AG20443 (cell line): ENCODE measurements at places on chromosomes 1 and 21.
A peak's percentile ranks its signal among the peaks of the same experiment; 100 is the strongest.

DNA sequence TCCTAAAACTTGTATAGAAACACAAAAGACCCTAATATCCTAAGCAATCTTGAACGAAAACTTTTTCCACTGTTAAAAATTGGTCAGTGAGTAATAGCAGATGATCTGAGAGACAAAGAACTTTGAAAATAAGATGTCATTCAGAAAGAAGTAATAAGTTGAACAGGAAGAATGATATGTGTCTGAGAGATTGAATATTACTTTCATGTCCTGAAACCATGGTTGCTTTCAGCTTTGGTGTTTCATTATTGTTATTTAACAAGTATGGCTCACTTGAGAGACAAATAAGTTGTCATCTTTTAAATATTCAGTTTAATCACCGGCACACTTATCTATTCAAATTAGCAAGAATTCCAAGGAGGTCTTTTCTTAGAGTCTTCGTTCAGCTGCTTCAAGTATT lies 11.4 kb downstream of the PRKACB start:
- no peak for DNase-seq

DNA sequence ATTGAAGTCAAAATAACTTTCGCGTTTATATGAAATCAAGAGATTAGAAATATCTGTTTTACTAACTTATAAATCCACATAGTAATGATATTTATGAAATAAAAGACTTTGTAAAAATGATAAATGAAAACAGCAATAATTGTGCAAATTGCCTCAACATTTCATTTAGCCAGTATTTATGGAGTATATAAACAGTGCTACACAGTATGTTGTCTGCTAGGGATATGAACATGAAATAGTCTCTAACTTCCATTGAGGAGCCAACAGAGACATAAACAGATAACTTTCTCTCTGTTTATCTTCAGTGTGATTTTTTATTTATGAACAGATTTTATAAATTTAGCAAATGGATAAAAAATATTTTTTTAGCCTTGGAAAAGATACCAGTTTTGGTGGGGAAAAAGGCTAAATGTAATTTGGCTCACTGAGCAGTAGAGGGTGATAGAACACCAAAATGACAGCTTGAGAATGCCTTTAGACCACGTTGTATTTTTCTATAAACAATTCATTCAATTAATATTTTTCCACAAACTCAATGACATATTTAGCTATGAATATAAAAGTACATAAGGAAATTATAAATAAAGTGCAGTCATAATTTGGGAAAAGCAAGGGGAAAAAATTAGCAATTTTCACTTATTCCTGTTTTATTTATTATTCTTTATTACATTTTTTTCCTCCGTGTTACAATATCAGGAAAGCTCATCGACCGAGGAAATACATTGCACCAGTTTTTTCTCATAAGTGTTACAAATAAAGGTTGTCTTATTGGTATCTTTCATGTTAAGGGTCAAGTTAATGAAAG lies 47.5 kb upstream of the EEIG2 start:
- peak; percentile 37 for DNase-seq

GRCh38 chr1:160652924-160653619 lies 6.2 kb upstream of the SLAMF1 start:
- DNase-seq: no peak

- no peak for DNase-seq
Observed at GRCh38 chr21:21067375-21067774, 69.2 kb downstream of the NCAM2 start.

- DNase-seq: no peak
Observed at GRCh38 chr1:25501235-25502058, 42.0 kb upstream of the LDLRAP1 start.

GRCh38 chr1:107824946-107825345 lies 140.0 kb downstream of the VAV3 start:
- no peak for DNase-seq

DNA sequence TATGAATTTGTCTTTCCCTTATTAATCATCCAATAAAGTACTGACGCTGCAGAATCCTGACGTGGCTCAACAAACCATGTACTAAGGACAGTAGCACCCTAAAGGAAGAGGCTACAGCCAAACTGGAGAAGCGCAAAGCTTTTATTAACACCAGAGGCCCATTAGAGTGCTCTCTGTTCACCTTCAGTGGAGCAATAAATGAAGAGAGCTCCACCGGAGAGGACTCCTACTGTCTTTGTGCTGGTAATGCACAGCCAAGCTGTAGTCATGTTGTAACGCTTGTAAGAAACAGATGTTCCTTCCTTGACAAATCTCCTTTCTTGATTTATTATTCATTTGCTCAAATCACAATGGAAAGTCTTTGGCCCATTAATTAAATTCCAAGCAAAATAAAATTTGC lies 220.7 kb upstream of the RRP15 start:
- DNase-seq: no peak

DNA sequence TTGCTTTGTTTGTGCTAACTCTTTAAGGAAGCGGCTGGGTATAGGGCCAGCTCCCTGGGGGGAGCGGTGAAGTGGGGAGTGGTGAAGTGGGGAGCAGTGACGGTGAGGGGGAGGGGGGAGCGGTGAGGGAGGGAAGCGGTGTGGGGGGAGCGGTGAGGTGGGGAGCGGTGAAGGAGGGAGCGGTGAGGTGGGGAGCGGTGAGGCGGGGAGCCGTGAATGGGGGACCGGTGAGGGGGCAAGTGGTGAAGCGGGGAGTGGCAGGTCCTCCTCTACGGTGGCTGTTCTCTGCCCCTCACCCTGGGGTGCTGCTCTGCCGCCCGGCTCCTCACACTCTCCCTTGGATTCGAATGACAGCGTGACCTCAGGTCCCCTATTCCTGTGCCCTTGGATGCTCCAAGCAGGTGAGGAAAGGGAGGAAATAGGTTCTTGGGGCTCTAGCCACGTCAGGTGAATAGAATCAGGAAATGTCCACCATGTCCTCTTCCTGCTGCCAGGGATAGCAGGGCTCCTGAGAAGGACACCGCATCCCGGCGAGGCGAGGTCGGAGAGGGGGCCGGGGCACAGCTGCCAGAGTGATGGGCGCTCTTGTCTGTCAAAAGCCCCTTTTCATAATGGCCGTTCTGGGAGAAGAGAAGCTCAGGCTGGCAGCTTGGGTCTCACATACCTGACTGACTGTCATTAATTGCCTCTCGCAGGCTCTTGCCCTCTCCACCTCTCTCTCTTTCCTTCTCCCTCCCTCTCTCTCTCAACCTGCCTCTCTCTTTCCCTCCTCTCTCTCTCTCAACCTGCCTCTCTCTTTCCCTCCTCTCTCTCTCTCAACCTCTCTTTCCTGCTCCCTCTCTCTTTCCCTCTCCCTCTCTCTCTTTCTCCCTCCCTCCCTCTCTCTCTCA lies 134.2 kb downstream of the PGBD5 start:
- no peak for DNase-seq

DNA sequence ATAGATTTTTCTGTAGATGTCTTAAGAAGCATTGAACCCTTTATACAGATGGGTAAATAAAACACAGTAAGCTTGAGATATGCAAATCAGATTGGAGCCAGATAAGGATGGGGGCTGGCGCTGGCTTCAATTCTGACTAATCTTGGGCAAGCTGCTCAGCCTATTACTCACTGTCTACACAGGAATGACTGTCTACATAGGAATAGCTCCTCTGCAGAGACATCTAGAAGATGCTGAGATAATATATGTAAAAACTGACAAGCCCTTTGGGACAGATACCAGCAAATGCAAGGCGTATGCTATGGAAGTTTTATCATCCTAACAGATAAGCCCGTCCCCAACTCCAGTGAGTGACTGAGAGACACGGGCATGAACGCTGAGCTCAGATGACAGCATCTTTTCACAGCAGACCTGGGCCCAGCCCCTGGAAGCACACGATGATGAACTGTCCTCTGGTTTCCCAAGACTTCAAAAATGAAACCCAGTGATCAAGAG lies 1.7 kb downstream of the CLDN14 start:
- DNase-seq: peak; percentile 84

GRCh38 chr1:170967042-170967910 lies 31.9 kb downstream of the MROH9 start:
- DNase-seq: peak; percentile 48

GRCh38 chr1:244011786-244012185 lies 39.3 kb upstream of the ZBTB18 start:
- no peak for DNase-seq

- no peak for DNase-seq
Observed at GRCh38 chr1:39117899-39118450, 86.5 kb upstream of the MACF1 start.

- no peak for DNase-seq
Observed at GRCh38 chr21:43740497-43741156, 21.7 kb downstream of the PDXK start.

GRCh38 chr1:21736876-21737275 lies 46.1 kb downstream of the USP48 start:
- no peak for DNase-seq

DNA sequence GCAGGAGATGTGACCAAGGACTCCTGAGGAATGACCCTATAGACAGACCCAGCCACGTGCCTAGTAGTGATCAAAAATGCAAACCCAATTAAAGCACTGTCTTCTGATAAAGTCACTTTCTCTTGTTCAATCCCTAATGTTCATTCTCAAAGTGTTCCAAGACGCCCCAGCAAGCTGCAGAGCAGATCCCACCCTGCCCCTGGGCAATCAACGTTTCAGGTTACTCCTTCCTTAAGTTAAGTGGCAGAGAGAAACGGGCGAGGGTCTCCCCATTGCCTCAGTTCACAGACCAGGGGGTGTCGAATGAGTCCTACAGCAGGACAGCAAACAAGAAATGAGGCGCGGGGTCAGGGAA lies 699 bp upstream of the RGS2 start:
- no peak for DNase-seq

- no peak for DNase-seq
Observed at GRCh38 chr1:83818916-83819315, 180.0 kb downstream of the TTLL7 start.

- DNase-seq: no peak
Observed at GRCh38 chr1:219149953-219150352, 23.7 kb upstream of the LYPLAL1 start.

GRCh38 chr1:153752571-153753195 lies 22.5 kb upstream of the SLC27A3 start:
- no peak for DNase-seq

DNA sequence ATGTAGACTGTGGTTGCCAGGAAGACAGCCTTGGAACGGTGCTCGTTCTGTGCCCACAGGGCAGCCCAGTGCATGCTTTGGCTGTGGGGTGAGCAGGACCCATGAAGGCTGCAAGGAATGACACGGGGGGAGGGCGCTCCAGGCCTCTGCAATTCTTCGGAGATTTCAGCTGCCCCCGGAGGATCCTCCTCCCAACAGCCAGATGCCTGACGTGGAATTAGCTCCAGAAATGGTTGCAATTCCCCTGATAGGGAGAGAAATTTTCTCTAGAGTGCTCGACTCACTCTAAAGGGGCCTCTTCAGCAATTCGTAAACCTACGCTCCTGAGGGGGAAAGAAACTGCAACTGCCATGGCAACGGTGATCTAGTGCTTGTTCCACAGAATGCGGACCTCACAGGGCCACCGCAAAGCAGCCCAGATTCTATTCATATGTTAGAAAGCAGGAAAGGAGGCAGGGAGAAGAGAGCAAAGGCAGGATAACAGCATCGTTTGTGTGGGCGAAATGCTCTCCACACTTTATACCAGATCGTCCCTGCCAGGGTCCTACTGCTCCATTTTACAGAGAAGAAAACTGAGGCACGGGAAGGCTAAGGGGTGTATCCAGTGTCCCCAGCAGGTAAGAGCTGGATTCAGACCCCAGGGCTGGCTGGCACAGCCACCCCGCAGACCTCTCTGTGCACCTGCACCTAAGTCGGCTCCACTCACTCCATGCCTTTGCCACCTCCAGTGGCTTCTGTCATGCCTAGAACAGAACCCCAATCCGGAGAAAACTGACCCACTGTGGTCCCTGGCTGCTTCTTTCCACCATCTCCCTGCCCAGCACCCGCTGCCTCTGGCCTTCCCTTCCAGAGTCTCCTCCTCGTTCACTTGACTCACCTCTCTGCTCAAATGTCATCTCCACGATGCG lies 11.9 kb upstream of the PDE9A start:
- no peak for DNase-seq

DNA sequence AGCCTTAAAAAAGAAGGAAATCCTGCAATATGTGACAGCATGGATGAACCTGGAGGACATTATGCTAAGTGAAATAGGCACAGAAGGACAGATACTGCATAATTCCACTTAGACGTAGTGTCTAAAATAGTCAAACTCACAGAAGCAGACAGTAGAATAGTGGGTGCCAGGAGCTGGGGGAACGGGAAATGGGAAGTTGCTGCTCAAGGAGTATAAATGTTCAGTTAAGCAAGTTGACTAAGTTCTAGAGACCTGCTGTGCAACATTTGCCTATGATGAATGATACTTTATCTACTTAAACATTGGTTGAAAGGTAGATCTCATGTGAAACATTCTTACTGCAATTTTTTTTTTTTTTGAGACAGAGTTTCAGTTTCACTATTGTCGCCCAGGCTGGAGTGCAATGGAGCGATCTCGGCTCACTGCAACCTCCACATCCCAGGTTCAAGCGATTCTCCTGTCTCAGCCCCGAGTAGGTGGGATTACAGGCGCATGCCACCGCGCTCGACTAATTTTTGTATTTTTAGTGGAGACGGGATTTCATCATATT lies 197.8 kb downstream of the HIVEP3 start:
- DNase-seq: no peak

DNA sequence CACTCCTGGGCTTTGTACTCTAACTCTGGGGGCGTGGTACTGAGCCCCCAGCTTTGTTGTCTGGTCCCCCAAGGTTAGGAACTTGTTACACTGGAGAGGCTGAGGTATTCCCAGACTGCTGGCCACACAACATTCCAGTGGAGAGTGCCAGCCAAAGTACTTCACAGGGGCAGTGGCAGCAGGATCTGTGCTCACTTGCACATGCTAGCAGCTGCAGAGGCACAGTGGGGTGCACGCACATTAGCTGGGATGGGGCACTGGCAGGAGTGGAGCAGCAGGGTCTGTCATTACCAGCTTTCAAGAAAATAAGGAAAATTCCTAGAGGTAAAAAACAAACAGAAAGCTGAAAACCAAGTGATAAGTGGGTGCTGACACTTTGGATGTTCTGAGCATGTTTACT lies 31.0 kb downstream of the ZNF691 start:
- DNase-seq: no peak

GRCh38 chr1:177505905-177506590 lies 335.3 kb downstream of the BRINP2 start:
- DNase-seq: no peak

DNA sequence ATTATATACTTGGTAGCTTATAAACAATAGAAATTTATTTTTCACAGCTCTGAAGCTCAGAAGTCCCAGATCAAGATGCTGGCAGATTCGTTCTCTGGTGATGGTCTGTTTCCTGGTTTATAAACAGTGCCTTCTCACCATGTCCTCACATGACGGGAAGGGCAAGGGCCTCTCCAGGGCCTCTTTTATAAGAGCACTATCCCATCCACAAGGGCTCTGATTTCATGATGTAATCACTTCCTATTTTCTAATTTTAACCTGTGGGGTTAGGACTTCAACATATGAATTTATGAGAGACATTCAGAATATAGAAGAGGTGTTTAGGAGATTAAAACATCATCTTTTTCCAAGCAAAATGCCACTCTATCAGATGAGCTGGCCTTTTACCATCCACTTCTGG lies 32.1 kb upstream of the PLPPR4 start:
- DNase-seq: no peak
